ENCODE measurements at places on chromosomes 11 and 22.

GRCh38 chr11:34168642-34169420, 63.4 kb downstream of the NAT10 start:
- no peak for DNase-seq

GRCh38 chr11:115383431-115383830, 120.8 kb downstream of the CADM1 start:
- DNase-seq, result no peak

- DNase-seq, result peak; percentile 58
Observed at GRCh38 chr11:118820412-118821357, 29.7 kb upstream of the DDX6 start.

DNA sequence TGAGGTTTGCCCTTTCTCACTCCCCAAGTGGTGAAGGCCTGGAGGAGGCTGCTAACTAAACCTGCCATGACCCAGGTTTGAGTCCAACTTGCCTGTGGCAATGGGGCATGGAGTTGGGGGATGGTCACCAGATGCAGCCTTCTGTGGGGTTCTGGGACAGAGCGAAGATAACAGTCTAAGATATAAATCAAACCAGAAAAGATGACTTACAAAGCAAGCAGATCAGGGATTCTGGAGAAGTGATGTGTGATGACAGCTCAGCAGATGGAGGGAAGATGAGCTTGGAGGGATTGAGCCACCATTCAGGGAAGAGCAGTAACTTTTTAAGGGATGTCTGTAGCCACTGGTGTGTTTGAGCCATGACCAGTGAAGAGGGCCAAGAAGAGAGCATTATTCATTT, 63.6 kb downstream of the MTNR1B start:
- DNase-seq, result no peak

GRCh38 chr11:83782329-83782728, 496.2 kb upstream of the CCDC90B start:
- DNase-seq, result no peak

- no peak for DNase-seq
Observed at GRCh38 chr11:112661571-112661970, 299.6 kb upstream of the NCAM1 start.

DNA sequence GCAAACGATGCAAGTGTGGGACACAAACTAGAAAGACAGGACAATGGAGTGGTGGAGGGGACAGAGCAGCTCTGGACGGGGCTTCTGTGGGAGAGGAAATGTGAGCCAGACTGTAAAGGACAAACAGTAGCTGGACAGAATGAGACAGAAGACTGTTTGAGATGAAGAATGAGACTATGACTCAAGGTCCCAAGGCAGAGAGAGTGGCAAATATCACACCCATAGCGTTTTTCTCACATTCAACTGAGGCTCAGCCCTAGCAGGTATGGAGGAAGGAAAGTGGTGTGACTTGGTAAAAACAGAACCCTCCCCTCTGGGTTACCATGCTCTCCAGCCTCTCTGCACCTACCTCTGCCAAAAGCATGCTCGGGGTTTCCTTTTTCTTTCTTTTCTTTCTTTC, 96.5 kb downstream of the RPL27A start:
- no peak for DNase-seq

DNA sequence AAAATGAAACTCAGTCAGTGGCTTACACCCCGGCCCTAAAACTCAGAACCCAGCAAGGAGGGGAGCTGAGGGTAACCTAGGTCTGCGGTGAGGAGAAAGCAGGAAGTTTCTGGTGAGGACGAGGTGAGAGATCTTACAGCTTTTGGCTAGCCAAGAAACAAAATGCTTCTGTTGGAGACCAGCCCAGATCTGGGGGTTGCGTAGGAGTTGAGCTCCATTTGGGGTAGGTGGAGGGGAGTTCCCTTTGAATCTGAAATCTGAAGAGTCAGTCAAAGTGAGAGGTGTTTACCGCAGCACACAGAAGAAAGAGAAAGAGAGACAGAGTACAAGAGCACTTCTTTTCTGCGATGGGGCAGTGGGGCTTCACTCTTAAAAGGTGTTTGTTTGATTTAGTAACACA, 29.6 kb downstream of the EHF start:
- DNase-seq, result no peak

GRCh38 chr11:94511932-94512781, at the start of gene C11orf97:
Gene C11orf97 (plus strand): TSS chr11:94512461. CDS start chr11:94512529, 68 bp downstream.
- DNase-seq, result peak; percentile 40

GRCh38 chr11:18650859-18651557, 16.9 kb upstream of the SPTY2D1 start:
- no peak for DNase-seq

DNA sequence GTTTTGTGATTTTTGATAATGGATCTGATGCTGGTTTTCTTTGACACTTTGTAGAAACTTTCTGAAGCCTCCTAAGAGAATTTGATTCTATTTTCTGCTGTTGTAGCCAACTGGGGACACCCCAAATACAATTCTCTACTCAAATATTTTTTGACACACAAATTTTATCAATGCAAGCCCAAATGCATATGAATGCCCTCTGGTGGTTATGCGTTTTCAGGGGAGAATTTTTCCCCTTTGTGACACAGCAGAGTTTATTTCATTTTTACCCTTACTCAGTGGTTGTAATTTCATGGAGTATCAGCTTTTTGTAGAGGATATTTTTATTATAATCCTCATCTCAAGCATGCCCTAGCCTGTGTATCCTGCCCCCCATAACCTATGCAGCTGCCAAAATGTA, 44.7 kb upstream of the MTMR2 start:
- DNase-seq, result no peak

- DNase-seq, result no peak
Observed at GRCh38 chr22:38029901-38030300, 27.3 kb upstream of the PICK1 start.

GRCh38 chr11:73290536-73290935, 17.5 kb upstream of the ARHGEF17 start:
- no peak for DNase-seq

- no peak for DNase-seq
Observed at GRCh38 chr11:72111300-72112142, 974 bp downstream of the ANAPC15 start.

- no peak for DNase-seq
Observed at GRCh38 chr11:12079726-12080556, 30.4 kb upstream of the MICAL2 start.

- no peak for DNase-seq
Observed at GRCh38 chr22:24503843-24504338, 8.8 kb downstream of the UPB1 start.

DNA sequence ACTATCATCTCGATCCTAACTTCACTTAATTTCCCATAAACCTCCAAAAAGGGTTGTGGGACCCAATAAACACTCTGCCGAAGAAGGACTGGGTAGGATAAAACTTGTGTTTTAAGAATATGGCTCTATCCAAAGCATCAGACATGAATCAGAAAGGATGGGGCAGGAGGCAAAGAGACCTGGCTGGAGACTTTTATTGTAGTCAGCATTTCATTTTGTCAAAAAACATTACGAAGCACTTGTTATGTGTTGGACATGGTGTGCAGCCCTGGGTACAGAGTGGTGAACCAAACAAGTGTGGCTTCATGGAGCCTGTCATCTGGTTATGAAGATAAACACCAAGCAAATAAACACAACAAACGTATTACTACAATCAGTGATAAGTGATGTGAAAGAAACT, 17.3 kb downstream of the IL10RA start:
- DNase-seq, result no peak

DNA sequence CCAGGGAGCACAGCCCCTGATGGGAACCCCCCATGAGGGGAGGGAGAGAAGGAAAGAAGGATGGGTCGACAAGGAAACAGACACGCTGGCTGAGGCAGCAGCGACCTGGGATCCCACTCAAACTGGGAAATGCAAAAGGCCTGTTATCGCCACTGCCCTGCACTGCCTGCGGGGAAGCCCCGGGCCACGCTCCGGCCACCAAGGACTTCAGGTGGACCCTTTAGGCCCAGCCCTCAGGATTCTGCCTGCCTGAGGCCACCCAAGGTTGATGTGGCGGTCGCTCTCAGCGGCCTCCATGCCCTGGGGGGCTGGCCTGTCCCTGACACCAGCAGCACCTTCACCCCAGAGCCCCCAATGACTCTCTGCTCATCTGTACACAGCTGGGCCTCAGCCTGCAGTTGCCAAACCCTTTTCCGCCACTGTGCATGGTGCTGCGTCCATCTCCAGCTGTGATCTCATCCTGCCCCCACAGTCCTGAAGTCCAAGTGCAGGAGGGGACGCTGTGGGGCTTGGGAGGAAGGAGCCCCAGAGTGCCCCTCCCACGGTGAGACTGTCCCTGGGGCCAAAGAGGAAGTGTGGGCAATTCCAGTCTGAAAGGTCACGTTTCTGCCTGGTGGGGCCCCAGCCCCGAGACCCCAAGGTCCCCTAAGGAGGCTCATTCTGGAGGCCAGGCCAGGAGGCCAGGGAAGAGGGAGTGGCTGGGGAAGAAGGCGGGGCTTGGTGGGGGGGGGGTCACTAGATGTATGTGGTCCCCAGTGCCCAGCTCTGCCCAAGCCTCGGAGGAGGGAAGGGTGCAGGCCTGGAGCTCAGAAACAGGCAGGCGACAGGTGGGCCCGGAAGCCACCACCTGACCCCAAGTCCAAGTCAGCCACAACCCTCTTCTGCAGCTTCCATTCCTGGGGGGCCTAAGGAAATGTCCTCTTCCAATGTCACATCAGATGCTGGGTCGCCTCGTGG, 31.6 kb downstream of the OSBPL5 start:
- DNase-seq, result no peak

GRCh38 chr11:132564091-132564885, 968.0 kb downstream of the OPCML start:
- no peak for DNase-seq

- DNase-seq, result no peak
Observed at GRCh38 chr11:11531131-11531908, 90.5 kb downstream of the GALNT18 start.

- DNase-seq, result no peak
Observed at GRCh38 chr22:48729499-48730171, 1098.0 kb downstream of the BRD1 start.

- no peak for DNase-seq
Observed at GRCh38 chr22:29288837-29289236, 17.6 kb upstream of the GAS2L1 start.

DNA sequence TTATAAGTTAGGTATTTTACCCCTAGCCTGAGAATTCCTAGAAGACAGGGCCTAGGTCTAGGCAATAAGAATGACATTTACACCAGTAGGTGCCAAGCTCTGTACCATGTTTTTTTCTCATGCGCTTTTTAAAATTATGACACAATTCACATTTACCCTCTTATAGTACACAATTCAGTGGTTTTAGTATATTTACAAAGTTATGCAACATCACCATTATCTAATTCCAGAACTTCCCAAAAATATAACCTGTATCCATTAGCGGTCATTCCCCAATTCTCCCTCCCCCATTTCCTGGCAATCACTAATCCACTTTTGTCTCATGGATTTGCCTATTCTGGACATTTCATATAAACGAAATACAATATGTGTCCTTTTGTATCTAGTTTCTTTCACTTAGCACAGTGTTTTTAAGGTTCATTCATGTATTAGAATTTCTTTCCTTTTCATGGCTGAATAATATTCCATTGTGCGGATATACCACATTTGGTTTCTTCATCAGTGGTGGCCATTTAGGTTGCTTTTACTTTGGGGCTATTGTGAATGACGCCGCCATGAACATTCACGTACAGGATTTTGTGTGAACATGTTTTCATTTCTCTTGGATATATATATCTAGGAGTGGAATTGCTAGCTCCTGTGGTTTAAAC, 92.4 kb downstream of the MICAL2 start:
- DNase-seq, result no peak
